NCI-H510A treated with DMSO at 0.1 percent for 48 hours (cell line): ENCODE measurements at places on chromosomes 1 and 21.

- DNase-seq, result no peak
These were observed 1.7 kb downstream of the ASPM start for GRCh38 chr1:197144570-197145325.

GRCh38 chr1:230123280-230124185 lies 56.5 kb downstream of the GALNT2 start:
- no peak for DNase-seq

GRCh38 chr1:178267646-178268094 lies 173.8 kb downstream of the RASAL2 start:
- no peak for DNase-seq

DNA sequence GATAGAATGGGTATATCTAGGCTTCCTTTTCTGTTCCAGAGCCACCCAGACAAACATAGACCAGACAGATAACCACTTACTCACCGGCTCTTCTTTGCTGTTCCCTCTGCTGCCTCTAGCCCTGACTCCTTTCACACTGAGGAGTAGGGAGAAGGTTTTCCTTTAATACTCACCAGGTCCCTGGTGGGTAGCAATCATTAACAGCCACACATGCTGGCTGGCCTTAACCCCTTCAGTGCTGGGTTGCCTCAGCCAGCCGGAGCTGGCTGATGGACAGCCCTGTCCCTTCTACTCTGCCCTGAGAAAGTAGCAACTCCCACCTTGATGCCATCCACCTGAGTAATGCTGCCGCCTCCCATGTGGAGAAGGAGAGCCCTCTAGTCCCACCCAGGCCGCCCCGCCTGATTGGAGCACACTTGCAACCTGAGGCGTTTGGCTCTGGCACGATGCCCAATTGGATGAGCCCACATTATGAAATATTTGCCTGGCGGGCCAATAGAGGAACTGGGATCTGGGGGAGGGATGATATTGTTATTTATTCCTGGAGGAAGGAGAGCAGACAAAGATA lies 71.6 kb downstream of the PLEKHA6 start:
- DNase-seq, result peak; percentile 96

- no peak for DNase-seq
These were observed 34.0 kb upstream of the HSD17B7 start for GRCh38 chr1:162756523-162756922.

DNA sequence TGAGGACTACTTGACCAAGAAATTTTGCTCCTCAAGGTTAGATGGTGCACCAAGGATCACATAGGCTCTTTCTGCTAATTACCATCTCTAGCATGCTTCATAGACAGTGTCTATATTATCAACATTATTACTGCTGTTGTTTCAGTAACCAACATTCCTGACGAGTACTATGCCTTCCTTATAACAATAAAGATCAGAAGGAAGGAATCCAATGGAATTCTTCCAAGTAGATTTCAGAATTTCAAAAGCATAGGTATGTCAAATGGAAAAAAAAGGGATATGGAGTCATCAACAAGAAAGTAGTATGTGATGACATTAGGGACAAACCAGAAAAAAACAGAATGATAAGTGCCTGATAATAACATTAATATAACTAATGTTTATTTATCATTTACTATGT lies 39.6 kb upstream of the LPGAT1 start:
- DNase-seq, result no peak

GRCh38 chr1:216670118-216670883 lies 52.9 kb downstream of the ESRRG start:
- no peak for DNase-seq

DNA sequence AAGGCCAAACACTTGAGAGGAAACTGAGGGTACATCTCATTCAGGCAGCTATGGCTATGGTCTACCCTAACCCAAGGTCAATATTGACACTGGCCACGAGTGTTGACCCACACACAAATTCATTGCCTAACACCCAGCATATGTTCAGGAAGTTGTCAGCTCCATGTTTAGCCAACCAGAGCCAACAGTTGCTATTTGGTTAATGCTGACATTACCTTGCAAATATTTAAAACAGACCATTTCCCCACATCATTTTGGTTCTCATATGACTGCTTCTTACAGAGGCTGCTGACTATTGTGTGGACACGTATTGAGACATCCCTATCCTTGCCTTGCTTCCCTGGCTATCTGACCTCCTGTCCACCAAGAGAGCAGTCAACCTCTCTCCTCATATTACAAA lies 97.3 kb downstream of the LMX1A start:
- peak; percentile 64 for DNase-seq
